ENCODE measurements at places on chromosomes 11 and 22.

DNA sequence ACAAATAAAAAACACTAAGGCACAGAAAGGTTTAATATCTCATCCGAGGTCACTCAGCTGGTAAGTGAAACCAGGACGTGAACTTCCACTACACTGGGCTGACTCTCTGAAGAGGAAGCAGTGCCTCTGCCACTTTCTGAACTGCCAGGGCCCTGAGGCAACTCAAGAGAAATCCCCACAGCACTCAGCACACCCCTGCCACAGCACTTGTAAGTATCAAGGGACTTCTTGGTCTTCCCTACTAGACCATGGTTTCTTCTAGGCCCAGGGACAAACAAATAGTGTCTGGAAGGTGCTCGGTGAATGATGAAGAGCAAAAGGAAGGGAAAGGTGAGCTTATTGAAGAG lies 49.7 kb downstream of the RPL27A start:
- no peak for DNase-seq

GRCh38 chr11:1754376-1755150 lies 4.2 kb upstream of the IFITM10 start:
- DNase-seq = no peak

DNA sequence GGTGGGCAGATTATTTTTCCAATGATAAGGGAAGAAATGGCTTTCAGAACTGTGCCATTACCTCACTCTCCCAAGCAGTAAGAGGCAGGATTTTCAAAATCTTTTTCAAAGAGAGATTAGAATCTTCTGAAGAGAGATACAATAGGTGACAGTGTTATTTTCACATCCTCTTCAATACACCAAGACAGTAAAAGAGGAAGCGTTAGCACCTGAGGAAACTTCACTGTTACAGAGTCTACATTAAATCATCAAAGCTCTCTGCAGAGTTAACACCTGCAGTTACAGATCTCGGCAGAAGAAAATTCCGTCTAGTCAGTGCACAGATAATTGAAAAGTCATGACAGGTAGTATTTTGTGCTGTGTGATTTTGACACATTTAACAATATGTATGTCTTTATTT lies 144.9 kb downstream of the PGR start:
- DNase-seq = no peak

GRCh38 chr22:45204819-45205218 lies 35.9 kb downstream of the KIAA0930 start:
- DNase-seq = no peak

GRCh38 chr11:3221408-3222002 lies 2.9 kb upstream of the MRGPRG start:
- DNase-seq = no peak

DNA sequence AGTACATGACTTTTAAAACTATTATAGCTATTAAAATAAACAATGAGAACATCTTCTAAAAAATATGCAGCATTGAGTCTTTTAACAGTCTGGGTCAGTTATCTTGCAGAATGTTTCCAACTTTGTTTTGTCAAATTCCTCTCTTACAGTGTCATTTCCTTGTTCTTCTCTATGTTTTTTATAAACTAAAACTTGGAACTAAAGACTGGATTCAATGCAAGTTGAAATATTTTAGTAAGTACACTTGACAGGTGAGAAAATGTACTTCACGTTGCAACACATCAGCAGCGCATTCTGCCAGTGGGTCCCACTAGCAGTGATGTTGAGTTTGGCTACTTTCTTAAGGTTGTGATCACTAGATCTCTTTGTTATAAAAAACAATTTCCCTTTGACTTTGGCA lies 1407.6 kb upstream of the RAG2 start:
- no peak for DNase-seq

GRCh38 chr11:133843454-133843987 lies 1.8 kb downstream of the SPATA19 start:
- no peak for DNase-seq

- DNase-seq = no peak
These were observed 17.1 kb downstream of the VWCE start for GRCh38 chr11:61278001-61278470.

DNA sequence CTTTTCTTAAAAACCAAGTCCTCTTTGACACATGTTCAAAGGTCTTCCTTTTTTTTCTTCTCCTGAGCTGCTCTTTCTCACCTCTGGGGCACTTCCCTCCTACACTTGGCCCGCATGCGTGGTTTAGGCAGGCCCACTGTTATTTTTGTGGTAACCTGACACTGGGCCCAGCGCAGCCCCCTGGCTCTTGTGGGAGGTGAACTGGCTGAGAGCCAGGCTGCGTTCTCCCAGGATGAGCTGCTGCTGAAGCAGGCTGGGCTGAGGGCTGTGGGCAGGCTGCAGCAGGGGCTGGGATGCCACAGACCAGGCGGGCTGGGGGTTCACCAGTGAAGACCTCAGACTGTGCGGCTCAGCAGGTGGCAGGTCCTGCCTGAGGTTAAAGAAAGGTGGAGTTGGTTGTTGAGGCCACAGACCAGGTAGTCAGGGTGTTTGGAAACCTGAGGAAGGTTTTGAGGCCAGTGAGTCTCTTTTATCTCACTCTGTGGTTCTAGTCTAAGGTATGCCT lies 72.4 kb downstream of the TEAD1 start:
- no peak for DNase-seq

- DNase-seq = no peak
These were observed 6.7 kb upstream of the SYT7 start for GRCh38 chr11:61587541-61587941.

DNA sequence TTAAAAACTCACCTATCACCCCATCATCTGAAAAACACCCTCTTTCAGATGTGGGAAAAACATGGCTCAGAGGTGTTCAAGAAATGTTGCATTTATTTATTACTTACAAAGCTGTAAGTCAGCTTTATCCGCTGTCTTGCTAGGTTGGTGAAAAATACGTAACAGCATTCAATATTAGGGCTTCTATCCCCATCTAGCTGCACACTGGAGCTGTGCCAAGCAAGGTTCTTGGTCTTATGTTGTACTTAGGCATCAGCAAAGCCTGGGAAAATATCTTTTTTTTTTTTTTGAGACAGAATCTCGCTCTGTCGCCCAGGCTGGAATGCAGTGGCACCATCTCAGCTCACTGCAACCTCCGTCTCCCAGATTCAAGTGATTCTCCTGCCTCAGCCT lies 7.5 kb downstream of the SERPING1 start:
- no peak for DNase-seq

DNA sequence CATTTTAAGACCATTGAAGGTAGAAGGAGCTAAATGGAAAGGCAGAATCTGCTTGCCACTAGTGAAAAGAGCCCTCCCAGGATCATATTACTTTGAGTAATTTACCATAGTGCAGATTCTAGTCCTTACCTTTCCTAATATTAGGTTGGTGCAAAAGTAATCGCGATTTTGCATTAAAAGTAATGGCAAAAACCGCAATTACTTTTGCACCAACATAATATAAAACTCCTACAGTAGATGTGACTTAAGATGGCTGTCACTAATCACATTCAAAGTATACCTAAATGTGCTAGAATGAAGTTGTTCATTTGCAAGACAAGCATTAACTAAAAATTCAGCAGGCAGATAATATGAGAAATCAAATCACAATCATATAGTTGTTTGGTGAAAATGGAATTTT lies 38.1 kb upstream of the ARL14EP start:
- DNase-seq = no peak

DNA sequence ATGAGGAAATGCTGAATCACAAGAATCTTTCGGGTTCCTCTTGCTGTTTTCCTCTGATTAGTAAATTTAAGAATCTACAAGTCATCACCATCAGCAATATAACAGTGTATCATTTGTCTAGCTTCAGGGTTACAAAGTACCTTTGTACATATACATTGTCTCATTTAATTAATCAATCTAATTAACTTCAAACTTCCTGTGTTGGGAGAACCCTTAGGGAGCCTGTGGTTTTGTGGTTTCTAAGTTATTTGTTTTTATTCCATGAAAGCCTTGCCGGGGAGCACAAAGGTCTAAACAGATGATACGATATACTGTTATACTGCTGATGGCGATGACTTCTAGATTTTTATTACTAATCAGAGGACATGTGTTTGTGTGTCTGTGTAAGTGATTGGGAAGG lies 41.0 kb downstream of the TIMP3 start:
- DNase-seq = no peak

DNA sequence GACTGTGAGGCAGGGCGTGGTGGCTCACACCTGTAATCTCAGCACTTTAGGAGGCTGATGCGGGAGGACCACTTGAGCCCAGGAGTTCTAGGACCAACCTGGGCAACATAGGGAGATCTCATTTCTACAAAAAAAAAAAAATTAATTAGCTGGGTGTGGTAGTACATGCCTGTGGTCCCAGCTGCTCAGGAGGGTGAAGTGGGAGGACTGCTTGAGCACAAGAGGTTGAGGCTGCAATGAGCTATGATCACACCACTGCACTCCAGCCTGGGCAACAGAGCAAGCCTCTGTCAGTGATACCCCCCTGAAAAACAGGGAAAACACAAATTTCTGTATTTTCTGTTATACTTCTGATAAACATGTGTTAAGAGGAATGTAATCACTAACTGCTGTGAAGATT lies 57.8 kb upstream of the ARHGAP32 start:
- DNase-seq = no peak

- no peak for DNase-seq
These were observed 30.4 kb downstream of the RTN4R start for GRCh38 chr22:20237480-20238440.

- DNase-seq = no peak
These were observed 25.9 kb upstream of the LYVE1 start for GRCh38 chr11:10594407-10594806.

GRCh38 chr22:46240907-46241306 lies 9.2 kb downstream of the CDPF1 start:
- no peak for DNase-seq

DNA sequence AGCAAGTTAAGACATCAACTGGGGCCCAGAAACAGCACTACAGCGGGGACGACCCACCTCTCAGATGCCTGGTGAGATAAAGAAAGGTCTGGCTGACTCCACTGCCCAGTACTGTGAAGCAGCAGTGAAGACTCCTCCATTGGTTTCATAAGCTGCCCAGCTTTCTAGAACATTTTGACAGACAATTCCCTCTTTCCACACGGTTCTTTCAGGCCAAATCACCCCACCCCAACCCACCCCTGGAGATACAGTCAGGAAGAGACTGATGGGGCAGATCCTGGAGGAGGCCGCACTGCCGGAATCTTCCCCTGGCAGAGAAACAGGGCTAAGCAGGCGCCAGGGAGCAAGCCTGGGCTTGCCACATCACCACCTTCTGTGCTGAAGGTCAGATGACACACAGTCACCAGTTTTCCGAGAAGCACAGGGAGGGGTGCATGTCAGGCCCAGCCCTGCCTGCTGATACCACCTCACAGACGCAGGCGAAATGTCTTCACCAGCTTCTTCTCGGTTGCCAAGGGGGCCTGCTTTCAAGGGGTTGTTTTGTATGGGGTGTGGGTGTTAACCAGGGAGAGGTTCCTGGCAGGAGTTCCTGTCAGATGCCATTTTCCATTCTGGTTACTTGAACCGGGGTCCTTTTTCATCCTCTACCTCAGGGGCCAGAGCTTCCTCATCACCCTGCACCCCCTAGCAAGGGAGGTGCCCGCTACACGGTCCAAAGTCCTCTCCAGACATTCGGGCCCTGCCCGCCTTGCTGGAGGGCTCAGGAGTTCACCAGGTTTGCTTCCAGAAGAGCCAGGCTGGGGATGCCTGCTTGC lies 1.4 kb upstream of the NEAT1 start:
- no peak for DNase-seq

DNA sequence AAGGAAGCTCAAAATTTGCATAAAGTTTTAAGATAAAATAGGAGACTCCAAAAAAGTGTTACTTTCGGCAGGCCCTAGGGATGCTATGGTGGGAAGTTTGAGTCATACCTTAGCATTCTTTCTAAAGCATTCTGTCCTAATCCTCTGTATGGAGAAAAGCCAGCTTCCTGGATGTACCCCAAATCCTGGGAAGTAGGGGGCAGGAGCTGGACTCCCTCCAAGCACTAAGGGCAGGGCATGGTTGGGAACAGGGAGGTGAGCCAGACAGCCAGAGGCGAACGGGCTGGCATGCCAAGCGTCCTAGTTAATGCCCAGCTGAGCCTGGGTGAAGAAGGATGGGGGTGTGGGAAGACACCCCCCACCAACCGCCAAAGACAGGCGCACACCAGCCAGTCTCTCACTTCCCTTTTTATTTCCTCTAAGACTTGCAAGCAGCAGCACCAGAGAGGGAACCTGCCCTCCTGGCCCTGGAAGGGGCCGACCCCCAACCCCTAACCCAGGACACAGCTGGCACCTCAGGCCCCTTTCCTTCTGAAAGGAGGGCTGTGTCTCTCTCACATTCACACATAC lies 23.9 kb downstream of the RTN4RL2 start:
- no peak for DNase-seq

DNA sequence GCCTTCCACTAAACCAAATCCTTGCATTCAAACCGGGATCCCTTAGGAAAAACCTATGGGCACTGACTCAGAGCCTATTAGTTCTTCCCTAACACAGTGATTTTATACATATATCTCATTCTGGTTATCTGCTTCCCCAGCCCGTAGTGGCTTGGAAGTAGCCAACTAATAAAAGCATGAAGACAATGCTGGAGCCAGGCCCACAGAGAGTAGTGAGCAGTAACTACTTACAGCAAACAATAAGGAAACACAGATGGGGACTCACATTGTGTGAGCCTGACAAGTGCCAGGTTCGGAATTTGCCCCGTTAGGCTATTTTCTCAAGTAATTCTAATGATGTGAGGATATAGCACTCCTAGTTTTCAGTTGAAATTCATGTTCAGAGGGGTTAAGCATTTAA lies 83.3 kb upstream of the OR5AK2 start:
- no peak for DNase-seq

DNA sequence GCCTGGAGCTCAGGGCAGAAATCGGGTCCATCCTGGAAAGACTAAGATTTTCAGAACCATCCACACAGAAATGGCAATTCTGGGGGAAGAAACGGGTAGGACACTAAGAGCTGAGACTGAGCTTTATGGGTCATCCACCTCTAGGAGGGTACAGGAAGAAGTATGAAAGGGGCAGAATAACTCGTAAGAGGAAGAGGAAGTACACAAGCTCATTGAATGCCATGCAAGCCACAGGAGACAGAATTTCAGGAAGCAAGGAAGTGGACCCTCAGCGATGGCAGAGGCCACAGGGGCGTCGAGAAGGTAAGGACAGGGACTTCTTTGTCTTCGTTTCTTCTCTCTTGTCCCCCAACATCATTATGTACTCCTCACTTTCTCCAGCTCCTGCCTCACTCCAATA lies 169.6 kb downstream of the MAML2 start:
- DNase-seq = no peak

All from cortex of kidney (tissue), 1 donor.